ENCODE measurements at places on chromosomes 7 and 10.

DNA sequence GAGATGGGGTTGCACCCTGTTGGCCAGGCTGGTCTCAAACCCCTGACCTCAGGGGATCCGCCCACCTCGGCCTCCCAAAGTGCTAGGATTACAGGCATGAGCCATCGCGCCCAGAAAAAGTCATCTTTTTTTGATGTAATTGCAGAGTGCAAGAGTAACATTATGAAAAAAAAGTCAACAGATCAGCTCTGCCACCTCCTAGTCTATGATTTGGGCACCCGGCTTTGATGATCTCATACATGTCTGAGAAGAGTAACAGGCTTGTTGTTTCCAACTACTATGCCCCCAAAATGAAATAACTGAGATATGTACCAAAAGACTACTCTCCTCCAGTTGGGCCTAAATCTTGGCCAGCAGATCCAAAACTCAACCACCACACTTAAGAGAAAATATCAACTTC lies 40.8 kb downstream of the VOPP1 start:
- no peak for DNase-seq

DNA sequence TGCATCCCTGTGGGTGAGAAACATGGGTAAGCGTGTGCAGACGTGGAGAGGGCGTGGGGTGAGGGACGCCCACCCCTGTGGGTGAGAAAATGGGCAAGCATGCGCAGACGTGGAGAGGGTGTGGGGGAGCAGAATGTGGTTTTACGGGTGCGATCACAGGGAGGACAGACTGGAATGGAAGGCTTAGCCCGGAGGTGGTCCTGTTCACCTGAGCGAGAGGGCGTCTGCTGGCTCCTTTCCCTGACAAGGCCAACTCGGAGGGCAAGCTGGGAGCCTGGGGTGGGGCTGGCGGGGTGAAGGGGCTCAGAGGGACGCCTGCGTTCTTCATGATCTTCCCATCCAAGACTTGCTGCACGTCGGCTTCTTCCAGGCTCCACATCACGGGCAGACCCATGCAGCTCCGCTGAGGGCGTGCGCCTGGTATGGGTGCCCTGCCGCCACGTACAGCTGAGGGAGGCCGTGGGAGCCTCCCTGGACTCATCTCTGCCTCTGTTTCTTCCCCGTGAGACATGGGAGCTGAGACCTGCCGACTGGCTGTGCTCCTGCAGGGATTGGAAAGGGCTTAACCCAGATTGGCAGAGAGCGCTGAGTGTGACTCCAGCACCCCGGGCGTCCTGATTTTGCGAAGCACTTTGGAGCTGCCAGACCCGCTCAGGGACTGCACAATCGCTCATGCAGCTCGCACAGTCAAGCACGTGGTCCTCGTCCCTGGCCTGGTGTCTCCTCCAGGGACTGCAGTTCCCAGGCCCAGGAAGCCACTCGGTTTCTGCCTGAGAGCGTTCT lies 74.3 kb upstream of the SHH start:
- no peak for DNase-seq

GRCh38 chr10:113503930-113504329 lies 48.9 kb upstream of the HABP2 start:
- DNase-seq, result no peak

DNA sequence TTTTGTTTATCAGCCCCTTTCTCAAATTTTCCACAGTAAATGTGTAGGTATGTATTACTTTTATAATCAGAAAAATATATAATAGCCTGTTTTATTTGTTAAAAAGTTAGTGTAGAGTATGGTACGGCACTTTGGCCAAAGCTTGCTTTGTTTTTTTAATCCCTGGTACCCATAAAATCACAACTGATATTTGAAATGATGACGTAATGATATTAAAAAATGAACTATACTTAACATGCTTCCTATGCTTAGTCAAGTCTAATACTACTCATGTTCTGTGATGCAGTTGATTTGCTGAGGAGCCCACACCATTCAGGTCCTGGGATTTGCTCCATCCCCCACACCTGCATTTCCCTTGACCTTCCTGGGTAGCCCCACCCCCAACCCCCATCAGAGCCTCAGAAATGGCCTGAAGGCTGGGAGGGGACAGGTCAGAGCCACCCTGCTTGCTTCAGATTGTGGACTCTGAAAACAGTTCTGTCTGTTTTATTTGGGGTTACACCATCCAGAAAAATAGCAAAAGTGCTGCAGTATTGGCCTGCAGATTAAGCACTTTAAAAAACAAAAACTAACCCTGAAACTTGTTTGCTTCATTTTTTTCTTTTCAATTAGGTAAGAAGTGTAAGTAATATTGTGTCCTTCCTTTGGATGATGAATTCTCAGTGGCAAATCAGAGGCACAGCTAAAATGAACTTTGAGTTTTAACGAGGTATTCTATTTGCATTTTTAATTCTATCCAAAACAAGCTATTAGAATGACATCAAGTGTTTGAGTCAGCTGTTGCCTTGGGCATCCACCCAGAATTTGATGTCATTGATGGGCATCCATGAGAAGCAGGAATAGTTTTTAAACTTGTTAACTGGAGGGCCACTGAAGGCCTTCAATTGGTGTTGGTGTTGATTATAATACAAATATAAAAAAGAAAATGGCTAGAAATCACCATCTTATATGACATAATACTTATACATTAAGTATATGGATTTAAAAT lies 23.3 kb downstream of the PLCE1 start:
- DNase-seq, result no peak

GRCh38 chr7:108454674-108455550 lies 1.3 kb downstream of the NRCAM start:
- peak; percentile 60 for DNase-seq

DNA sequence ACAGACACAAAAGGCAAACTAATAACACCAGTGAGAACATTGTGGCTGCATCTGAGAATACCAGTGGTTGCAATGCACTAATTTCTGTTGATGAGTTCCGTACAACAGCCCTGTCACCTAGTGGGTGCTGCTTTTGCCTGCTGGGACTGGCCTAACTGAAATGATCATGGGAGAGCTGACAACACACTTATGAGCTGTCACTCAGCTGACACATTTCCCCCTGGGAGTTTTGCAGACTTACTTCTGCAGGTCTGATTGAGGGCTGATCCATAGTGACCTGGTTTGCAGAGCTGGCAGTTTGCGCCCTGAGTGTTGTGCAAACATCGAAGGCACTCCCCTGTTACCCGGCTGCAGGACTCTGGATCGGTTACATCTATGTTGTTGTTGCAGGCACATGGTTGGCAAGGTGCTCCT lies 60.6 kb upstream of the LAMB1 start:
- DNase-seq, result peak; percentile 18

DNA sequence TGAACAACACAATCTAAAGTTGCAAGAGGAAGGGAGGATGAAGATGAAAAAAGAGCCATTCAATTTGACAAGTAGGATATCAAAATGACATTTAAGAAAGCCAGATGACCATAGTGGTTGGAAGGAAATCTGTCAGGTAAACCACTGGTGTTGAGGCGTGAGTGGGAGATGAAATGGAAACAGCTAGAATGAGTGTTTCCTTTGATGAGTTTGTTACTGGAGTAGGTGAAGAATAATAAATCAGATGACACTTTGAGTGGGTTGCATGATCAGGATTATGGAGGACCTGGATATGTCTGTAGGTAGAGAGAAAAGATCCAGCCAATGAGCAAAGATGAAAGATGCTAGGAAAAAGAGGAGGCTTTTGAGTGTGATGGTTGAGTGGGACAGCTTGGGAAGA lies 33.1 kb downstream of the AKR1B1 start:
- DNase-seq, result no peak

- no peak for DNase-seq
These were observed 133.3 kb upstream of the HGF start for GRCh38 chr7:81903115-81903514.

GRCh38 chr10:8614054-8614565 lies 559.6 kb downstream of the GATA3 start:
- DNase-seq, result no peak

DNA sequence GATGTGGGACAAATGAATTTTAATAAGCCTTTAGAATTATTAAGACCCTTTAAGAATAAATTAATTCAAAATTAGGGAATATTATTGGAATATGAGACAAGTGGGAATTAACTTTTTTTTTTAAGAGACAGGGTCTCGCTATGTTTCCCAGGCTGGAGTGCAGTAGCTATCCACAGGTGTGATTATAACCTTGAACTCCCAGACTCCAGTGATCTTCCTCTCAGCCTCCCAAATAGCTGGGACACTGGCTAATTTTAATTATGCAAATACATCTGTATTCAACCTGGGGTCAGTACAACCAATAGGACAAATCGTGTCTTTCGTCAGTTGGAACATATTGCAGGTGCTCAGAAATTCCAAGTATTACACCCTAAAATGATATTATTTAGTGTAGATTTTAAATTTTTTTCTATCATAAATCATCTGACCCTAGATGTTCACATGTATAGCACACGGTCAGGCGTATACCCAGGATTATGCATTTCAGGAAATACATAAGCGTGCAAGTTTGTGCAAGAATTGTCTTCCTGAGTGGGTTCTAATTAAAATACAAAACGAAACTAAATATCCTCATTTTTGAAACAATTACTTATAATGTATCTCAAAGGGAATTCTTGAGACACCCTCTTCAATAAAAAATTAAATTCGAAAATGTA lies 1.2 kb downstream of the NT5C3A start:
- DNase-seq, result no peak

DNA sequence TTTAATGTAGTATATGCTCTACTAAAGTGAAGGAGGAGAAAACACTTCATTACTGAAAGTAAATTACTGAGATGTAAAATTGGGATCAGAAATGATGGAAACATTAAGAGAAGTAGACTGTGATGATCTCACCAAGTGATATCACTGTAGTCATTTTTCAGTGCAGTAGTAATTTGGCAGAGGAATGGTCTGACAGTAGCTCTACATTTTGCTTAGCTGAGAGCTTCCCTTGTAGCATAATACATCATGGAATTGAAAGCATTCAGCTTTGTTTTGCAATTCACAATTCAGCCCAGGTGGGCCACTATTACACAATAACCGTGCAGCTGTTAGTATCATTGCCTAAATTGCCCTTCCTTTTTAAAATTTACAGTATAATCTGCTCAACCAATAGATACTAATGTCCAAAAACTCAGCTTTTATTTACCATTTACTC lies 19.4 kb upstream of the CABCOCO1 start:
- DNase-seq, result no peak

DNA sequence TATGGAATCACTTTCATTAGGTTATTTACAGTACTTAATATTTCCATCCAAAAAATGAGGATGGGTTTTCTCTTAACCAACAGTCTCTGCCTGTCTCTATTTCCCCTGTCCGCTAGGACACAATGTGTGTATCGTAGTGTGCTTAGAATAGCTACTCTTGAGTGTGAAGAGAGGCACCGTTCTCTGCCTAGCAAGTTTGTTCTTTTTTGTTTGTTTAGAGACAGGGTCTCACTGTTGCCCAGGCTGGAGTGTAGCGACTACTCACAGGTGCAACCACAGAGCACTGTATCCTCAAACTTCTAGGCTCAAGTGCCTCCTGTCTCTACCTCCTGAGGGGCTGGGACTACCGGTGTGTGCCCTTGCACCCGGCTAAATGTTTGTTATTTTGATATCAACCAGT lies 121.9 kb downstream of the ANK3 start:
- no peak for DNase-seq

DNA sequence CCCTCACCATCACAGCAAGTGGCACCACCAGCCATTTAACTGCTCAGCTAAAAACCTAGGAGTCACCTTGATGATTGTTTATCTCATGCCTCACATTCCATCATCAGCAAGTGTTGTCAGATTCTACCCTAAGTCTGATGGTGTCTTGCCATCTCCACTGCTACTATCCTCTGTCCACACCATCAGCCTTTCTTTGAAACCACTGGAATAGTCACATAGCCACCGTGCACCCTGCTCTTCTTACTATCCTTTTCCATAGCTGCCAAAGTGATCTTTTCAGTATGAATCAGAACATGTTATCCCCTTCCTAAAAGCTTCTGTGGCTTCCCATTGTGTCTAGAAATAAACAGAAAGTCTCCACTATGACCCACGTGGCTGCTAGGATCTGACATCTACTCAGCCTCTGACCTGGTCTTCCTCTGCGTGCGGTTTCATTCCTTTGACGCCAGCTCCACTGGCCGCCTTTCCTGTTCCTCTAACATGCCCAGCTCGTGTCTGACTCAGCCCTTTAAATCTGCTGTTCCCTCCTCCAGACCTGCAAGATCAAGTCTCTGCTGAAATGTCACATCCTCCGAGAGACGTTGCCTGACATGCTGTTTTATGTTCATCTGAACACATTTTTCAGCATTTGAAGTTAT lies 16.5 kb upstream of the CHN2 start:
- peak; percentile 68 for DNase-seq

GRCh38 chr7:38658921-38659320 lies 27.7 kb upstream of the AMPH start:
- DNase-seq, result no peak

DNA sequence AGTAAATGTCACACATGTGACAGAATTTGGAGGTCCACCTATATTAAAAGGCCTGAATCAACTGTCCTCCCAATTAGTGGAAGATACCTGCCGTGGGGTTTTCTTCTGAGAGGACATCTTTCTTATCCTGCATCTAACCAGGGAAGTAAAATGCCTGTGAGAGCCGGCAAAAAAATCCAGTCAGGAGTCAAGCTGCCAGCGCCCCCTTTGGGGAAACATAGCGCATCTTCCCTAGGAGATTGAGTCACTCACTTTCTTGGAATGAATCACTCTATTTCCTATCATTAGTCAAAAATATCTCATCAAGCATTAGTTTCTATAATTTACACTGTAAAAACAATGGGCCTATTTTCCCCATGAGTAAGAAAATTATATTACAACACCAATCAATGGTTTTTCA lies 66.4 kb upstream of the ANK3 start:
- DNase-seq, result peak; percentile 45

DNA sequence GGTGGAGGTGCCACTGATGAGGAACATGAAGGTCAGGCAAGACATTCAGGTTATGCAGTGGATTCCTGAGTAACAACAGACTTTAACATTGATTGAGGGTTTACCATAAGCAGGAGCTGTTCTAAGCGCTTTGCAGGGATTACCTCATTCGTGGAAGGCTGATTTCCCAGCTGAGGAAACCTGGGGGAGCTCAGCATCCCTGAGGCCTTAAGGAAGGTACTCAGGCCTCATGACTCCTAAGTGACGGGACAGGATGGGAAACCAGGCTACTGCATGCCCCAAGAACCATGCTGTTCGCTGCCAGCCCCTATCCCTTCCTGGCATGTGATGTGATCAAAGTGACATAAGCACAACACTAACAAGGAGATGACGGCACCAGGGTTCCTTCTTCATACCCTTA lies 143.6 kb upstream of the NFE2L3 start:
- DNase-seq, result no peak

DNA sequence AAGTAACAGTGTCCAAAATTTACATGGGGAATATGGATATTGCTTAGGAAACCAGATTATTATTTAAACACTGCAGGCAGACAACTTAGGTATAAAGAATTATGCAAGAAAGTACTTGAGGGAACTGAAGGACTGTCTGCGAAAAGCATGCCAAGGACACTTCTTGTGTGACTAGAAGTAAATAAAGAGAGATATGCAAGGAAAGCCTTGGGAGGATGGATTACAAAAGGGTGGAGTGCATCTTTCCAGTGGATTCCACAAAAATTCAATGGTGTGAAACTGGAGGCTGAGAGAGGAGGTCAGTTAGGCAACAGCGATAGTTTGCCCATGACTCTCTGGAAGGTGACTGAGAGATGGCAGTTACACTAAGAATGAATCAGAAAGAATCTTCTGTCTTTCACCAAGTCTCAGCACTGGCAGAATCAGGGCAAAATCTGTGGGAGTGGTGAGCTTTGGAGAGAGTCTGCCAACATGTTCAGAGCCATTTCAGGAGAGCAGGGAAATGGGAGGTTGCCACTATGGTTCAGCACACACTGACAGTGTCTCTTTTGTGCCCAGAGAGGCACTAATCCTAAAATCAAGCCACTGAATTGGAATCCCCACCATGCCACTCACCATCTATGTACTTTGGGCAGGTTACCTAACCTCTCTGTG lies 331.6 kb downstream of the BMPER start:
- no peak for DNase-seq
